ENCODE measurements at places on chromosomes 5 and 9.

DNA sequence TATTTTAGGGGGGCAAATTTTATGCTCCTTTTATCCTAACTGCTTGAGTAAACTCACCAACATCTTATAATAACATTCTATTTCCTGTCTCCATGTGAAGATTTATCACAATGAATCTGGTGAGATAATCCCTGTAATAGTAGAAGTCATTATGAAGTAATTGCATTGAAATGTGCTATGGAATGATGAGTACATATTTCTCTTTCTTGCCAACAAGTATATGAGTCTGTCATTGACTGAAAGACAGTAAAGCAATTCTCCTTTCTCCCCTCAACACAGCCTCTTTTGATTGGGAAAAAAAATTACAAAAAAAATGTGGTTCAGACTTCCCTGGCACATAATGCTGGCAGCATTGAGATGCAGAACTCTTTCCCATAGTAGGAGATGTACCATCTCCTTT is 459.2 kb upstream of the RGMB start:
- DNase-seq = no peak

DNA sequence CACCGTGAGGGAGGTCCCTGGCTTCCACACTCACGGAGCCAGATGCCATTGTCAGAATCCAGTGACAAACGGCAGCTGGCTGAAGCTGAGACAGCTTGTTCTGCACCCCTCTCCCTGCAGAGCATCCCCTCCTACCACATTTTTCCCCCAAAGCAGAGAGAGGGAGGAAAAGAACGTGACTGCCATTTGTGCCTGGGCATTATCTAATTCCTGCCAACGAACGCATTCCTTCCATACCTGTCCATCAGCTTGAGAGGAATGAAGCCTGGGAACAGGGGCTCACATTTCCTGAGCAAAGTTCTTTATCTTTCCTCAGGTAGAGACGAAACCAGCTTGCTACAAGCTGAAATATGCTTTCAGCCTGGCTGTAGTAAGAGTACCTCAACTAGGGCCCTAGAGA is 175.4 kb downstream of the SLIT3 start:
- DNase-seq = no peak

GRCh38 chr9:69746859-69747560 is 12.8 kb downstream of the PTAR1 start:
- DNase-seq = no peak

GRCh38 chr5:138271281-138271680 is 3.1 kb downstream of the GFRA3 start:
- DNase-seq = no peak

- DNase-seq = no peak
These were observed 122.0 kb downstream of the TLE4 start for GRCh38 chr9:79693750-79694149.

DNA sequence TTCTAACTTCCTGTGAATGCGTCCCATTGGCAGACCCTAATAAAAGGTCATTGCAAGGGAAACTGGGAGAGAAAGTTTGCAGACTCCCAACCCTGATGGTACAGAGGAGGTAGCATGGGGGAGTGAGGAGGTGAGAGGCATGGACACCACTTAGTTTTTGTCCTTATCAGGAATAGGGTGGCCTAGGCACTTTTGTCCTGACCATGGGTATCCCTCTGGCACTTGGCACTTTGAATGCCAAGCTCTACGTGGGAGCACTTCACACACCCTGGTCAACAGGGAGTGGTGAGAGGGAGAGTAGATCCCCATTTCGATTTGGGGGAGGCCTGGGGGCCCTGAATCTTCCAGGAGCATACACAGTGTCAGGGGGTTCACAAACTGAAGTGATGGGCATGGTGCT is 75.6 kb upstream of the SH3PXD2B start:
- no peak for DNase-seq

GRCh38 chr5:138649775-138650174 is 74.6 kb upstream of the HSPA9 start:
- no peak for DNase-seq

- no peak for DNase-seq
These were observed 7.6 kb upstream of the KCNV2 start for GRCh38 chr9:2709645-2710101.
